AG04450 (cell line): ENCODE measurements at places on chromosomes 1 and 21. TPM values are rescaled to one million over a fixed set of nuclear protein-coding genes. Genes with fewer than 3 reads are reported as not detected.

GRCh38 chr1:60963167-60963940 is 119.0 kb upstream of the NFIA start:
- no peak for DNase-seq

- no peak for DNase-seq
These were observed 72.2 kb upstream of the DPT start for GRCh38 chr1:168801032-168801745.

- no peak for DNase-seq
These were observed 147.7 kb downstream of the DMRTA2 start for GRCh38 chr1:50275566-50275965.

FAM151A gene
- not detected in 2 replicates for polyA plus RNA-seq

CLEC20A gene
- polyA plus RNA-seq, result not detected in 2 replicates

NEXN gene
- polyA plus RNA-seq, result 28.6 and 39.9 TPM in 2 replicates
